Heart right ventricle (tissue), 16 donors: ENCODE measurements at places on chromosomes 5 and 9. TPM values are rescaled to one million over a fixed set of nuclear protein-coding genes. Genes with fewer than 3 reads are reported as not detected.

DNA sequence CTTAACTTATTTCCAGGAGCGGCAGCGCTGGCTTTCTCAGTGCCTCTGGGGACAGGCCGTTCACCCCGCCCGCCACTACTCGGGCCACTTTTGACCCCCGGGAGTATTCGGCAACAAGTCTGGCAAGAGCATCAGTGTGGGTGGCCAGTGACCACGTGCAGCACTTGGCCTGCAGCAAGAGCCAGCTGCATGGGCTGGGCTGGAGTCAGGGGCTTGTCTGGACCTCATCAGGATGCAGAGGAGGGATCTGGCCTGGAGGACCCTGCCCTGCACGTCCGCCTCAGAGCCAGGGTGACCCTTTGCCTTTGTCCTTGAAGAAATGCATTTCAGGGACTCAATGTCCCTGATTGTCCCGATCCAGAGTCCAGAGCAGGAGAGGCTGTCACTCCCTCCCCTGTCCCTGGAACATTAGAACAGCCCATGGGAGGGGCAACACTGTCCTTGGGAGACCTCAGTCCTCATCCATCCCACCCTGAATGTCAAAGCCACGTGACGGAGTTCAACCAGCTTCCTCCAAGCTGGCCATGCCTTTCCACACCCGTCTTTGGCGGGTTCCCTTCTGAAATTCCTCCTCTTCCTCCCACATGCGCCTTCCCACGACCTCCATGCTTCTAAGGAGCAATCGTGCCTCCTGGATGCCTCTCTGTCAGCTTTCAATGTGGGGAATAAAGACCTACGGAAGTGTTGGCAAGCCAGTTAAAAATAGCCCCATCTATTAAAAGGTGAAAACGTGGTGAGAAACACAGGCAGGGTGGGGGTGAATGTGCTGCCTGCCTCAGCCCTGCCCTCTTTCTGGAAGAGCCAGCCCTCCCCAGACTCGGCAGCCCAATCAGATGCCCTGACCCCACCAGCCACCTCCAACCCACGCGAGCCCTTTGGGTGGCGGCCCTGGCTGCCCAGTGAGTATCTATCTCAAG lies 99.0 kb downstream of the OLFM1 start:
- peak; percentile 13 for DNase-seq

- DNase-seq, result no peak
Measured at GRCh38 chr5:157729858-157730257, 1.4 kb upstream of the THG1L start.

DNA sequence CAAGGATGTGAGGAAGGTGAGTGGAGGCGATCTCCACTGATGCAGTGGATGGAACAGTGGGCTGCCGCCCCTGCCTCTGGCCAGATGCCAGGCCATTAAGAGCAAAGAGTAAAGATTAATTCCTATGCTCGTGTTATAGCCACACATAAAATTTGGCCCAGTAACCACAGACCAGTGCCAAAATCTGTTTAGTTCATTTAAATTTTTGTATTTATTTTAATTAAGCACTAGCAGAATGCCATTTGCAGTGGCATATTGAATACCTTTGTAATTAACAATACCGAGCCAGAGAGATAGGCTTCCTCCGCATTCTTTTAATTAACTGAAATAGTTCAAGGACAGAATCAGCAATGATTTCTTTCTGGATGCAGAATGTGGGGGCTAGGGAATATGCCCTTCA lies 179.8 kb downstream of the MED10 start:
- no peak for DNase-seq

- DNase-seq, result no peak
Measured at GRCh38 chr5:140391732-140392131, 9.9 kb upstream of the ANKHD1 start.

GRCh38 chr9:112887381-112887780 lies 3.3 kb downstream of the SLC46A2 start:
- no peak for DNase-seq

DNA sequence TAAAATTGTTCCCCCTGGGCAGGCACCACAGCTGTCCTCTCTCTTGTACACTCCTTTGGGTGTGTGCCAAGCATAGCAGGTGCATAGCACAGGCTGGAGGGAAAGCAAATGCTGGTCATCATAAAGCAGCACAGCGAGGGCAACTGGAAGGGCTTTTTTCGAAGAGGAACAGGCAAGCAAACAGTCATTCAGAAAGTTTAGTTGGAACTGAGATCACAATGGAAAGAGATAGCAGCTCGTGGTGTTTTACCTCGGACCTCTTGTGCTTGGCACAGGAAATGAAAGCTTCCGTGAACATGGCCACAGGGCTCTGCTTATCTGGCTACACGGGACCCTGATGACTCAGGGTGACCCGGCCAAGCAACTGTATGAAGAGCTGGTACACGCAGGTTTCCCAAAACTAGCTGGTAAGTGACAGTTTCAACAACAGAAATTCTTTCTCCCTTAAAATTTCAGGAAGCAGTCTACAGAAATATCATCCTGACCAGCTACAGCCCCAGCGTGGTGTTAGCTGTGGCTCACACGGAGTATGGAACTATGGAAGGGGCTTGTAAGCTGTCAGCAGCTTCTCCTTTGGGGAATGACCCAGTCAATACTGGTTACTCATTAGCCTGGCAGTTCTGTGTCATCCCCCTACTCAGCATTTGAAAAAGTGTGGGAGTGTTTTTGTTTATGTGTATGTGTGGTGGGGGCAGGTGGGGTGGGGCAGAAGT lies 48.1 kb downstream of the POC5 start:
- no peak for DNase-seq

DNA sequence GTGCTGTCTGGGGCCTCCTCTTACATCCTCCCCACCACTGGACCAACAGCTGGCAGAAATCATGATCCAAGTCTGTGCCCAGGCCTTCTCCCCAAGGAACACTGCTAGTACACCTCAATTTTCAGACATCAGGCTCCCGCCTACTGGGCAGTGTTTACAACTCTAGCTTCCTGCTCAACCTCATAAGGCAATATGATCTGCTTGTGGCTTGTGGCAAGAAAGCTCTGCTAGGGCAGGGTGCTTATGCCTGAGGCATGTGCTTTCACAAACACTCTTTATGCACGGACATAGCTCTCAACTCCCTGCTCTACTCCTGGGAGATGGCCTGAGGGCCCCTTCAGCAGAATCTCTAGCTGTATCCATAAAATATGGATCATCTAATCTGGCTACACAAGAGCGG lies 32.5 kb downstream of the SH3TC2 start:
- no peak for DNase-seq

- no peak for DNase-seq
Measured at GRCh38 chr5:103598997-103599566, 36.5 kb upstream of the NUDT12 start.

DNA sequence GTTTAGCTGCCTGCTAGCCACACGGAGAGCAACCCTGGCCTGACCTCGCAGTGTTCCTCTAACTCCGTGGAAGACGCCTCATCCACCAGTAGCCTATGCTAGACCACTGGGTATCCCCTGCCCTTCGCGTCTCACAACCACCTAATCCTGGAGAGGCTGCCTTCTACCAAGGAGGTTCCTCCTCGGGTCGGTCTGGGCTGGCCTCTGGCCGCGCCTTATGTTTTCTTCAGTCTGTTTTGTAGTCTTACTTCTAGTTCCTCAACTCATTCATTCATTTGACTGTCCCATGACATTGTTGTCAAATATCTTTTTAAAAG lies 1.6 kb upstream of the TPM2 start:
- no peak for DNase-seq

DNA sequence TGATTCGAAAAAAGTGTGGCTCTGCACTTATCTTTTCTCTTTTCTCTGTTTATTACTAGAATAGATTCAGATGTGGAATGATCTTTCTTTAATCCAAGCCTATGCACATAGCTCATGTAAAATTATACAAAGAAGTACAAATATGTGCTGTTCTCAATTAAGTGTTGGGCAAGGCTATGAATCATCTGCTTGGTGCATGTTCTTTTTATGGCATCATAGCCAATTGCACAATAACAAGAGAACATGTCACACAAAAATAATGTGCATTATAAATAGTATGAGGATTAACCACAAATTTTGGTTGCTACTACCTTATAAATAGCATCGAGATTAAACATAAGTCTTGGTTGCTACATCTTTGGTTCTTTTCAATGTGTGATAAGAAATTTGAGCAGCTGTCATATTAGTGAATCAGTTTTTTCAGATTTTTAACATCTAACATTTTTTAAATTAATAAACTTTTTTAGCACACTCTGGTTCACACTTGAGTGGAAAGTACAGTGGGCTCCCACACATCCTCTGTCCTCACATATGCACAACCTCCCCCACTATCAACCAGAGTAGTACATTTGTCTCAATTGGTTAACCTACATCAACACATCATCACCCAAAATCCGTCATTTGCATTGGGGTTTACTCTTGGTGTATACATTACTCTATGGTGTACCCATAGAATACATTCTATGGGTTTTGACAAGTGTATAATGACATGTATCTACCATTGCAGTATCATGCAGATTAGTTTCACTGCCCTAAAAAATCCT lies 6.8 kb upstream of the RECK start:
- no peak for DNase-seq

GRCh38 chr5:134561871-134562296 lies 36.4 kb downstream of the JADE2 start:
- DNase-seq, result peak; percentile 55

DNA sequence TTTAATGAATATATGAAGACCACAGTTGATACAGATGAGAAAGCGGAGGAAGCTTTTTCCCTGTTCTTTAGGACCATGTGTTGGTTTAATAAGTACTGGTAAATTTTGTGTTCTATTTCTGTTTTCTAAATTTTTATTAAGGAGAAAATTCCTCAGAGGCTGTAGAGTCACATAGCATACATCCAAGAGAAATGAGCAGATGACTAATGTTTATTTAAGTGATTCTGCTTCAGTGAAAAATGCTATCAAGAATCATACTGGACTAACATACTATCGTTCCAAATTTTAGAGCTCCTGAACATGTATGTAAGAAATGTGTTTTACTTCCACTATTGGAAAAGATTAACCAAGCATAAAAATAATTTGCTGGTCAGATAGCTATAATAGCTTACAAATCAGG lies 115.0 kb downstream of the KIAA1958 start:
- no peak for DNase-seq

DNA sequence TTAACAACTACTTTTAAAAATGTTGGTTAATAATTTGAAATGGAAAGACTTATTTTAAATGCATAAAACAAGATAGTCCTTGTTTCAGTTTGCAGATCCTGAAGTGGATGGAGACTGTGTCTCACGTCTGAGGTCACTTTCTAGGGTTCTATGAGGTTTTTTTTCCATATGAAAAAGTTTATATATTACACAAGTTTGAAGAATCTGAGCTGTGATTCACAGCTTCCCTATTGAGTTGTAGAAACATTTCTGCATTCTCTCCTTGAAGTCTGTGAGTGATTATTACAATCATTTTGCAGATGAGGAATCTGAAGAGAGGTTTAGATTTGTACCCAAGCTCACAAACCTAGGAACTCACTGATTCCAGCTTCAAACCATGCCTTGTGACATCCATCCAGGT lies 442.5 kb upstream of the KLF4 start:
- no peak for DNase-seq

GRCh38 chr5:133933670-133934295 lies 34.6 kb downstream of the C5orf15 start:
- no peak for DNase-seq

DNA sequence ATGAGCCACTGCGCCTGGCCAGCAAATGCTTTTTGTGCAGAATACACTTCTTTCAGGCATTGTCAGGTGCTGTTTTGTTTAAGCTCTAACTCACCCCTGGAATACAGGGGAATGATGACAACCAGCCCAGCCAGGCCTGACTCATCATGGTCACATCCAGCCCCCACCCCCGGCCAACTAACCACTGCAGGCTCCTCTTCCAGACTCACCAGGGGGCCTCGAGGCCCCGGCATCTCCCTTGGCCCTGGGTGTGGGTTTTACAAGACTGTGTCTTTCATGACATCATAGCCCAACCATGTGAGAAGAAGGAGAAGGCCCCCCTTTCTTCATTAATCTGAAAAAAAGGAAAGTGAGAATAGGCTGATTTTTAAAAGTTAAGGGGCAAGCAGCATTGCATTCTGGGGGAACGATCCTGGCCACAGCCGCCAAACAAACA lies 35.5 kb downstream of the OLFML2A start:
- DNase-seq, result no peak

DNA sequence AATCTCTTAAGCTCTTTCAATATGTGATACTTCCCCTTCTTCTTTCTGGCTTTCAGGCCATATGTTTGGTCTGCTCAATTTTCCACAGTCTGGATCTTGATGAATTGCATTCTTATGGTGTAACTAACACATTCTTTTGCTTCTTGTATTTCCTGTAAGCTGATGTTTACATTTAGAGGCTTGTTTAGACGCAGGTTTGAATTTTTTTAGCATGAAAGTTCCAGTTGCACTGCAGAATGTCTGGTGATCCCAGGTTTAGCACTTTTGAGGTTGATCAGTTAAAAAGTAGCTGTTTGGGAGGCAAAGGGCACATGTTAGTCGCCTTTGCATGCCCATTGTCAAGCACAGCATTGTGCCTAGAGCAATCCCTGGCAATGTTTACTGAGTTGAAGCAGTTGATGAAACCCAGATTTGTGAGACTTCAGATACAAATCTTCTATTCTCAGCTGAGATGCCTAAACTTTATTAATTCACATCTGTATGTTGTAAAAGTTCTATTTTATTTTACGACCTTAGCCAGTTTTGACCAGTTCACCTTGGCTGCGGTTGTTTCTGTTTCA lies 59.6 kb upstream of the SPATA31C2 start:
- no peak for DNase-seq

GRCh38 chr5:154419236-154419635 lies 26.6 kb upstream of the SAP30L start:
- DNase-seq, result no peak

GRCh38 chr9:4849369-4849768 lies 56.6 kb downstream of the RCL1 start:
- DNase-seq, result no peak

DNA sequence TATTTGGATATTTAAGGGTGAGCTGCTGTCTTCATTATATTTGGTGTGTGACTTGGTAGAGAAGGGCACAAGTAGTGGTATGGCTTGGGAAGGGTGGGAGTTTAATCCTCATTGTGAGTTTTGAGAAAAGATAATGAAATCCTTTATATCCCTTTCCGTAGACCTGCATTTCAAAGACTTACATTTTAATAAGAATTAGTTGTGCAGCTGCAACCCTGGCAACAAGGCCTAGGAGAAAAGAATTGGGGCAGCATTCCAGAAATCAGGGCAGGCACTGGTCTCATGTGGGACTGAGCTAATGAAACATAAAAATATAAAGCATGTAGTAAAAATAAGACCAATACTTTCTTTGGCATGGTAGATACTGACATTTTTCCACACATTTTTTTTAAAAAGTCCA lies 60.5 kb downstream of the CDC42SE2 start:
- no peak for DNase-seq

Gene PCA3
- total RNA-seq, result not detected

Gene NRG2
- 2.6 TPM for total RNA-seq

Gene SLC45A2
- total RNA-seq, result not detected

Gene PIP5KL1
- not detected for total RNA-seq

Gene CKMT2
- total RNA-seq, result 1,320 TPM

Gene DPH7
- total RNA-seq, result 15.2 TPM

Gene MAST4
- 76.1 TPM for total RNA-seq
